Fibroblast of skin of abdomen (primary cell): ENCODE measurements at places on chromosomes 12 and 14.

- no peak for DNase-seq
Measured at GRCh38 chr14:95522116-95522515, 5.7 kb upstream of the SYNE3 start.

- no peak for DNase-seq
Measured at GRCh38 chr12:41919526-41920261, 225.0 kb downstream of the GXYLT1 start.

GRCh38 chr12:66746489-66747201 lies 67.8 kb upstream of the GRIP1 start:
- no peak for DNase-seq

GRCh38 chr12:43288671-43289425 lies 263.2 kb downstream of the ADAMTS20 start:
- no peak for DNase-seq

DNA sequence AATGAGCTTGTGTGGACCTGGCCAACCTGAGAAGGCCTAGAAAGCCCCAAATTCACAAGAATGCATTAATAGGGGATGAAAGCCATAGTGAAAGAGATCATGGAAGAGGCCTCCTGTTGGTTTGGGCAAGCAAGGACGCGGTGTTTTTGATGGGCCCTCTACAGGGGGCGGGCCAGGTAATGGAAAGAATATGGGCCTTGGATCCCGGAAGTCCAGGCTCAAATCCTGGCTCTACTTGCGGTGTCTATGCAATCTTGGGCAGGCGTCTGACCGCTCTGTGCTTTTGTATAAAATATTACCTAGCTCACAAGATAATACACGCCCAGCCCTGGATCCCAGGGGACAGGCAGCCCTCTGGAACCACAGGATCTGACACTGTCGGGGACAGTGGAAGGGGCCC lies 41.1 kb upstream of the CLMN start:
- DNase-seq = no peak

DNA sequence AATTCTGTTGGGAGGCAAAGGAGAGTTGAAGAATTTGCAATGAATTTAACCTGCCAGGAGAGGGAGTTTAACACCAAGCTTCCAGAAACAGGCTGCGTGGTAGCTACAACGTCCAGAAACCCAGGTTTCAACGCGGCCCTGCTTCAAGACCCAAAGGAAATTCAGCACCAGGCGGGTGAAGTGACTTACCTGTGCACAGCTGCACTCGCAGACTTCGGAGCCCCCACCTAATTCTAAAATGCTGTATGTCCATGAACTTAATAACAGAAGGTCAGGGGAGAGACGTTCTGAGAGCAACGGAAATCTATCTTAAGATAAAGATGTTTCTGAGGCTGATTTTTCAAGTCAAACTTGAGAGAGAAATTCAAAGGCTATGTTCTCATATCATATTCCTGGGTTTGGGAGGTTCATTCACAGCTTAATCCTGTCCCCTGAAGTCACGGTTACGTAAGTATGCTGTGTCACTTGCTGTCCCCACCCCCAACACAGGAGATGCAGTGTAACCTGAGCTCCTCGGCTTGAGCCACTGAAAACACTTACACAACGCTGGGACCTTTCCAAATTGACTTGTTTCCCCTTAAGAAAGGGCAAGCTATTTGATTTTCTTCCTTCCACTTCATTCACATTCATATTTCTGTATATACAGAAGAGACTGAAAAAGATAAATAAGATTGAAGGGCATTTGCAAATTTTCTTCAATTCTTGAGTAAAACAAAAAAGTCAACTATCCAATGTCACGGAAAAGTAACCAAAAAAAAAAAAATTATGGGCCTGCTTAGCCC lies 22.7 kb downstream of the CLIP1 start:
- peak; percentile 81 for DNase-seq

- no peak for DNase-seq
Measured at GRCh38 chr12:114335607-114336006, 70.3 kb downstream of the TBX5 start.

- no peak for DNase-seq
Measured at GRCh38 chr14:52377940-52378339, 63.8 kb downstream of the PTGER2 start.
